ENCODE measurements at places on chromosomes 4 and X.

DNA sequence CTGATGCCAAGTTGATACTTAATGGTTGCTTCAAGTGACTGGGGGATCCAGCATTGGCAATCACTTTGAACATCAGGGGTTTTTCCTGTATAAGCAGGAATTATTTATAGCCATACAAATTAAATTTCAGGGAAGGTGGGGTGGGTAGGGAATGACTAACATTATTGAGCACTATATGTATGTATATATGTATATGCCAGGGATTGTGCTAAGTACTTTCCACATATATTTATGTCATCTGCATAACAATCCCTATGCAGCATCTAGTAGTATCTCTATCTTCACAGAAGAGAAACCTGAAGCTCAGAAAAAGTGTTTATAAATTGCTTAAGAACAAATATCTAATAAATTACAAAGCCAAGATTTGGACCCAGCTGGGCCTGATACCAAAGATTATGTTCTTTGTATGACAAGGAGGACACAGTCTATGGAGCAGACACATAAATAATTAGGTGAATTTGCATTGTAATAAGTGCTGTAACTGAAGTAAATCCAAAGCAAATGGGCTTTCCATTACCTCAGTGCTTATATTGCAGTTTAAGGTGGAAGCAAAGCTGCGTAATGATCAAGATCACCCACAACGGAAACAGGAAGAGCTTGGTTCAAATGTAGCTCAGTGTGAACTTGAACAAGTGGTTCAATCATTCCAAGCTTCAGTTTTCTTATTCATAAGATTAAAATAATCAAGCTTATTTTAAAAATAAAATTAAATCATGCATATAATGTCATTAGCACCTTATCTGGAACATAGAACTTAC is 18.9 kb upstream of the RASGEF1B start:
- DNase-seq = no peak

DNA sequence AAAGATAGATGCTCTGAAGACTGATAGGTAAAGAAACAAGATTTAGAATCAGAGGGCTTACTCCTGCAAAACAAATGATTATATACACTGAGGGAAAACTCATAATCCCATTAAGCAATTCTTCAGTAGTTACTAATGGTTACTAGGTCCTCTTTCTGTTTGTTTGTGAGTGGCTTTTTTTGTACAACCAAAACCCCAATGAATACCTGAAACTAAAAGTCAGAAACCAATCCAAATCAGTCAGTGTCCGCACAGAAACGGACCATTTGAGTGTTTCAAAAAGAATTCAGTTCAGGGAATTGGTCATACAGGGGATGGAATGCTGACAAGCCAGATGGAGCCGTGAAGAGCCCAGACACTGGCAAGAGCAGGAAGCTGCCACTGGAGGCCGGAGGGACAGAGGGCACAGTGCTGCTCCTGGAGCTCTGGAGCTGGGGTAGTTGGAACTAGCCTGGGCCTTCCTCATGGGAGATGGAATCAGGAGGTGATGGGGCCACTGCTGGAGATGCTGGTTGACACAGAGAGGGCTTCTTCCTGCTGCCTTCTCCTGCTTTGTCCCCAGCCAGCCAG is 31.9 kb downstream of the SETD7 start:
- DNase-seq = no peak

GRCh38 chrX:65034668-65035445 is 58.6 kb upstream of the ZC4H2 start:
- DNase-seq = peak; percentile 72

DNA sequence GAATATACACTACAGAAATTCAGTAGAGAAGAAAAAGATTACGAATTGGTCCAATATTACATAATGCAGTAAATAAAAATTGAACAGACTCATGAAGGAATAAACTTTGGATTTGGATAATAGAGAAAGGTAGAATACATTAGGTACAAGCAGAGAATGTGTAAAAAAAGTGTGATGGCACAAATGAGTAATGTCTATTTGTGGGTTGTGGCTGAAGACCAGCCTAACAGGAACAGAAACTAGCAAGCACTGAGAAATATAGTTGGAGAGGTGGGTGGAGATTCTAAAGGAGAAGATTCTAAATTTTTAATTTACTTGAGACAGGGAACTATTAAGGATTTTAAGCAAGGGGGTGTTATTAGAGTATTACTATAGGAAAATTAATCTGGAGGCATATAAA is 15.2 kb upstream of the CLOCK start:
- no peak for DNase-seq

GRCh38 chr4:133493776-133494175 is 344.7 kb downstream of the PCDH10 start:
- no peak for DNase-seq

- no peak for DNase-seq
These were observed 10.2 kb upstream of the BANK1 start for GRCh38 chr4:101780284-101780683.

DNA sequence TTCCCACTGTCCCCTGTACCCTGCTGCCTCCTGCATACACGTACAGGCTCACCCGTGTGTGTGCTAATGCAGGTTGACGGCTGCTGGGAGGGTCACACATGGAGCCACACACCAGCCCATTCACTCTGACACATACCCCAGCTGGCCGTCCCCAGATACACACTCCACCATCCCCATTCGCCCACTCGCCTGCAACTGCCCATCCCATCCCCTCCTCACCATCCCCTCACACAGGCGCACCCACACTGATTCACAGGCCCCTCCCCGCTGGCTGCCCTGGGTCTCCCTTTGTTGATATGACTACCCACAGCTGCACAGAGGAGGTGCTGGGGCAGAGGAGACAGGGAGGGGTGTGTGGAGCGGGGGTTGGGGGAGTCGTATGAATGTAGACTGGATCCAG is 25.7 kb downstream of the PJA1 start:
- no peak for DNase-seq

- no peak for DNase-seq
These were observed 516.8 kb upstream of the FAM241A start for GRCh38 chr4:111628437-111628836.

- peak; percentile 38 for DNase-seq
These were observed 98.1 kb downstream of the MGST2 start for GRCh38 chr4:139763672-139764071.

GRCh38 chrX:75623535-75623934 is 100.7 kb upstream of the ZDHHC15 start:
- DNase-seq = peak; percentile 4

All from SK-MEL-5 (cell line).